ENCODE measurements at places on chromosomes 5 and 9.

DNA sequence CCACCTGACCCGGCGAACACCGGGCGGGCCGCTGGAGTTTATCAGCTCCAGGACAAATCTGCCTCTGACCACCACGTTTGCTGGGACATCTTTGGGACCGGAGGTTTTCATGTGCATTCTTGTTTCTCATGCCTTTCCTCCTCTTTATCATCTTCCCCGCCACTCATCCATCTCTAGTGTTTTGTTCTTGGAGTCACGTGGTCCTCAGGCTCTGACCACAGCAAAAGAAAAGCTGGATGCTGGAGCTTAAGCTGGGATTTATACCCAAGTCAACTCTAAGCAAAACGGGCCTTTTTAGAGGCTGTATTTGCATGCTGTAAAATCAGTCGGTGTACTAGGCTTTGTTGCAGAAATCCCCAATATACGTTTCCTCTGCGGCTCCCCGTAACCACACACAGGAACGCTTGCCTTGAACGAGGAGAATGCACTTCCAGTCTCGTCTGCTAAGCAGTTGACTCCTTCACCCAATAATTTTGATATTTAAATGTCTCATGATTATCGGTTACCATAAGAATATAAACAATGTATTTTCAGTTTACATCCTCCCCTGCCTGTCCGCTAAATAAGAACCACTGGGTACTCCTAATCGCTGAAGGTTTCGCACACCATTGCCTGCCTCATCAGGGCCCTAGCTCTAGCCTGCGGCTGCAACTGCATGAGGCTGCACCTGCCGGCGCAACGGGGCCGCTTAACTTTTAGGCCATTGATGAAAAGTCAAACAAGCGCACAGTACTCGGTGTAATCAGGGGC, 560 bp upstream of the NDUFS6 start:
- no peak for DNase-seq

DNA sequence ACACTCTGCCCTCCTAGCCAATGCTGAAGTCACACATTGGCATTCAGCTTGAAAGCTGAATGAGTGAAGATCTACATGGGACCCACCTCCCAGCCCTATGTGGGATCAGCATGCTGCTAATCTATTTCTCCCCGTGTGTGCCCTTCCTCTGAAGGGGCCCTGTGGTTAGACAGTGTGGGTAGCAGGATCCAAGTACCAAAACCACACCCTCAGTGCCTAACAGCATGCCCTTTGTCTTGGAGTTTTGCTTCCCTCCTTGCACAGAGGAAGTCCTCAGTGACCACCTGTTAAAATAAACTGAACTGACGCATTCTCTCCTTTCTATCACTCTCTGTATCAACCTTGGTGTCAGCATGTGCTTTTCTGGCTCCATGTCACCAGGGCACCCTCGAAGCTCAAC, 25.0 kb downstream of the SH3TC2 start:
- no peak for DNase-seq

- no peak for DNase-seq
Observed at GRCh38 chr5:14588145-14588544, 6.6 kb downstream of the OTULINL start.

- DNase-seq: no peak
Observed at GRCh38 chr5:128408622-128409021, 129.4 kb downstream of the FBN2 start.

- no peak for DNase-seq
Observed at GRCh38 chr5:143837306-143837848, 25.4 kb downstream of the HMHB1 start.

DNA sequence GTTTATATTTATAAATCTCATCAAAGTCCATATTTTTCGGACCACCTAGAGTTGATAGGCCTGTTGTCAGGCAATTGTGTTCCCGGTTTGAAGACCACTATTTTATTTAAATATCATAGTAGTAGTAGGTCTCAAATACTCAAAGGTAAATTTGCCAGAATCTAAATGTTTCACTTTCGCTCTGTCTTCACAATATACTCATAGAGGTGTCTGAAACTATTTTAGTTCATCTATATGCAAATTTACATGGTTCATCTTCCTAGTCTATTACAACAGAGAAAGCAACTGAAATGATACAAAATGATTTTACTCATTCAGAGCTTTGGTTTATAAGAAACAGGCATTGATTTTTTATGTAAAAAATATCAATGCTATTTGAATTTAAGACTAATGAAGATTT, 1897.5 kb downstream of the EFNA5 start:
- DNase-seq: no peak

GRCh38 chr5:95809414-95809960, 13.0 kb downstream of the GLRX start:
- DNase-seq: no peak

DNA sequence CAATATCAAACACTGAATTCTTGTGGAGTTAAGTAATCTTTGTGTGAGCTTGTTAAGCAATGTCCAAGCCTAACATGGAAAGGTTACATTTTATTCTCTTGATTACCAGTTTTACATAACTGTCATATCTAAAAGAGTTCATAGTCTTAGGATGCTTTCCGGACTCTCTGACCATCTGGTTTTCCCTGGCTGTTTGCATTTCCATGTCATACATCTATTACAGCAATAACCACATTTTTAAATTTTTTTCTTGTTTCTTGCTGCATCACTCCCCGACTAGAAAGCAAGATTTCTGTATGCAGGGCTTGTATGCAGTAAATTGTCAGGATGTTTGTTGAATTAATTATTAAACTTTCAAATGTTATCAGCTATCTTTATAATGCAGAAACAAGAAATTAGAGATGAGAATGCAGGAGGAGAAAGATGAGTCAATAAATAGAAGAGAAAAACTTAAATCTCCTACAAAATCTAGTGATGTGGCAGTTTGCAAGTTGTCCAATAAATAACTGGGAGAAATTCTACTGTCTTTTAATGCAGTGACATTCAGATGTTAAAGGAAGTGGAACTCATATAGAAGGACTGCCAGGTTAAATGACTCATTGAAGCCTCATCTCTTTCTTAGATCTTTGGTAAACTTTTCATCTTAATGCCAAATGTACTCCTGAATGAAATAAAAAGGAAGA, 179.6 kb upstream of the SGCD start:
- no peak for DNase-seq

GRCh38 chr5:154997746-154998145, 15.8 kb upstream of the KIF4B start:
- DNase-seq: no peak

- no peak for DNase-seq
Observed at GRCh38 chr5:13664377-13664776, 280.1 kb downstream of the DNAH5 start.

GRCh38 chr9:22975951-22976350, 529.3 kb downstream of the DMRTA1 start:
- DNase-seq: no peak

DNA sequence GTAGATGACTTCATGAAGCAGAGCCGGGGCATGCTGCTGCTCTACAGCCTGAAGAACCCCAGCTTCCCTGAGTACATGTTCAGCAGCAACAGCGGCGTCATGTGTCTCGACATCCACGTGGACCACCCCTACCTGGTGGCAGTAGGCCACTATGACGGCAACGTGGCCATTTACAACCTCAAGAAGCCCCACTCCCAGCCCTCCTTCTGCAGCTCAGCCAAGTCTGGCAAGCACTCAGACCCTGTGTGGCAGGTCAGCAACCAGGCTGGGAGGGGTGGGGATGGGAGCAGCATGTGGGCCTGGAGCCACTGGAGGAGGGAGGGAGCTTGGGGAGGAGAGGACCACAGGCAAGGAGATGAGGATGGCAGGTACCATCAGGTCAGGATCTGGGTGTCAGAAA, 16.2 kb downstream of the ENHO start:
- DNase-seq: no peak

DNA sequence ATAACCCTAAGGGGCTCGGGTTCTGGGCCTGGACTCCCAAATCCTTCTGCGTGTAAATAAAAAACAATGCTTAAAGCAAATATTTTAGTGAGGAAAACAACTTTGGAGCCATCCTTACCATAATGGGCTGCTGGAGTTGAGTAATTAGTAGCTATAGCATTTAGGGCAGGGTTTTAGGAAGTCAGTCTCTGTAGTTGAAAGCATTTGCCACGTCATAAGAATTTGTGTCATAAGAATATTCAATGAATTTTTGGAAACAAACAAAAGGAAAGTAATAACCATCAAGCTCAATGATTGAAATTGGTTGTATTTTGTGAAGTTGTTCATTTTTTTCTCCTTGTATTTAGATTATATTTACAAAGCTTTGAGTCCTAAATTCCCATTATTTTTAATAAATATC, 114.8 kb upstream of the ELL2 start:
- no peak for DNase-seq

DNA sequence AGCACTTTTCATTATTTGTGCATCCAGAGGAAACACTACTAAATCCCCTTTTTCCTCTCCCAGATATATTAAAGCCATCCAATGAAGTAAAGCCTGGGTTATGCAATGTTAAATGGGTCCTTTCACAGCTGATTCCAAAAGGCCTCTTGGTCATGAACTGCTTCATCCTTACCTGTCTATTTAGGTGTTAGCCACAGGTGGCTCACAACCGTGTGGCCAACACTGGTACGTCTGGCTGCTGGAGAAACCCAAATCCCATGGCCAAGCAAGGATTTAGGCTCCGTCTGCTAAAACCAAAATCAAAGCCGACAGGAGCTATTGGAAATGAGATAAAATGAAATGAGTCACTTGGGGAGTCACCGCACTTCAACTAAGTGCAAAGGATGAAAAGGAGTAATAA, 193.9 kb downstream of the ADCY2 start:
- no peak for DNase-seq

- no peak for DNase-seq
Observed at GRCh38 chr5:19370655-19371386, 617.2 kb downstream of the CDH18 start.

All from CD4-positive, alpha-beta T cell treated with Interleukin-15 for 1 hour (primary cell).